Gastrocnemius medialis (tissue), 4 donors: ENCODE measurements at places on chromosomes 13 and 19.

GRCh38 chr19:2603334-2603733 lies 99.2 kb downstream of the GNG7 start:
- no peak for DNase-seq

- DNase-seq, result no peak
Measured at GRCh38 chr13:67106502-67107057, 123.6 kb downstream of the PCDH9 start.

DNA sequence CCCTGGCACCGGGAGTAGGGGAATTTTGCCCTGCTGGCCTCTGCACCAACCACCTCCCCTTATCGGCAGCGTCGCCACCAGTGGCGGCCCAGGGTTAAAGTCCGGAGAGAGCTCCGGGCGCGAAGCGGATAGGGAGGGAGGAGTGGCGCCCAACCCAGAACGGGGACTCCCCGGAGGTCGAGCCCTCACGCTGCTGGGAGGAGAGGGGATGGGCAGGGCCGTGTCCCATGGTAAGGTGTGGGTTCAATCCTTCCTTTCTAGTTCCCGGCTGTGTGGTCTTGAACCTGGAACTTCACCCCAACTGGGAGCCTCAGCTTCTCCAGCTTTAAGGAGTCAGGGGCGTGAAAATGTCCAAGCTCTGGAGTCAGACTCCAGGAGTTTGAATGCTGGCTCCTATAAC lies 23.3 kb upstream of the BCL3 start:
- DNase-seq, result no peak

DNA sequence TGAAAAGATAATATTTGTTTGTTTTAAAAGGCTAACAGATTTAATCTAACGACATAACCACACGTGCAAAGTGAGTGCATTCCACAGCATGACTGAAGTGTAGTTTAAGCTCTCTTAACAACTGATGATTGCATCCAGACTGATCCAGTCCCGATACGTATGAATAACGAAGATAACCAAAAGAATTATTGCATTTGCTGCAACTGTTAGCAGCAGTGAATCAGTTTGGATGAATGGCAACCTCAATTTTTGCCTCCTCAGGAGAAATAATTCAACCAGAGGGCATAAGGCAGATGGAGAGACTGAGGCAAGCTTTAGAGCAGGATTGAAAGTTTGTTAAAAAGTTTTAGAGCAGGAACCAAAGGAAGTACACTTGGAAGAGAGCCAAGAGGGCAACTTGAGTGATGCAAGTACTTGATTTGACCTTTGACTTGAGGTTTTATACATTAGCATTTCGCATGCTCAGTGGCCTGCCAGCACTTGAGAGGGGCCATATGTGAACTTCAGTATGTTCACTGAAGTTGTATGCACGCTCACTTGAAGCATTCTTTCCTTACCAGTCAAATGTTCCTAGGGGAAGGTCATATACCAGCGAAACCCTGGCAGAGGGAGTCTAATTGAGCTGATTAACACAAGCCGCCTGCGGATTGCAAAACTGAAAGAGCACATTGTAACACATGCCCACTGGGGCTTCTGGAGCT lies 835.0 kb upstream of the PCDH20 start:
- no peak for DNase-seq

- DNase-seq, result no peak
Measured at GRCh38 chr19:42528354-42529247, at the start of gene CEACAM1. CEACAM1 (minus strand) TSS chr19:42528481; CDS start chr19:42528374, 107 bp downstream.

DNA sequence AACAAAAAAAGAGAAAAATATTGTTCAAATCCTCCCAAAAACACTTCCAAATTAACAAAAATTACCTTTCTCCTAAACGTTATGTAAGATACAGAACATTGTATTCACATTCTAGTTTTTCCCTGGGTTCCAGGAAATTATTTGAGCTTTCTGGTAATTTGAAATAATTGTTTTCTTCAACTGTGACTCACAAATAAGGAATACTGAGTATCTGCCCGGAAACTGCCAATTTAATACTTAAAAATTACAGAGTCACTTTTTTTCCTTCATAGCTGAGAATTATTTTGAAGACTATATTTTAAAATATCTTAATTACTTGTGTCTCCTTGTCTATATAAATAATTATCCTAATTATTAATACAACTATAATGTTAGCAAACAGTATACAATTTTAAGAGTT lies 709.0 kb upstream of the ARGLU1 start:
- DNase-seq, result no peak

DNA sequence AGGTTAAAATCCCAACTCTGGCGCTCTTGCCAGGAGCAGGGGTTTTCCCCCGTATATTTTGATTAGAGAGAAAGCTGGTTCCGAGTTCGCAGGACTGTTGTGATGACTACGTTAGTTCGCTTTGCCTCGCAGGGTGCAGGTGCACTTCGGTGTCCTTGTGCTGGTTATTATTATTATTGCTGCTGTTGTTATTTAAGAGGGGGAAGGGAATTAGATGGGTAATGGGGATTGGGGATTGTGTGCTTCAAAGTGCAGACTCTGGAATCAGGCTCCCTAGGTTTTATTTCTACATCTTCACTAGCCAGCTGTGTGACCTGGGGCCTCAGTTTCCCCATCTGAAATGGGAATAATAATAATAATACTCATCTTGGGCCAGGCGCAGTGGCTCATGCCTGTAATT lies 15.2 kb downstream of the ACP7 start:
- no peak for DNase-seq

DNA sequence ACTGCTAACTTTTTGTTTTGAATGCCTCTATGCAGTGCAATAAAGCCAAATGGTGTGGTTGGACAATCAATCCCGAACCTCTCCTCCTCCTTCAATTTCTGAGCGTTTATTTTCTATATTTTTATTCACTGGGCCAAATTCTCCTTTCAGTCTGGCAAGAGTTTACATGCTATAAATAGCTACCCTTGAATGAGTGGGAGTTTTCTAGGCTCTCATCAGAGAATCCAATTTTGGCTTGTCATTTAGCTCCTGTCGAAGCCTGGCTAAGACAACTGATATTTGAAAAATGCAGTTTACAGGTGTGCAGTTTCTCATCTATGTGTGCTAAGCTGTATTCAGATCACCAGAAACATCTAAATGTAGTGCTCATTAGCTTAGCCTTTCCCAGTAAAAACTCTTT lies 61.8 kb downstream of the OLFM4 start:
- DNase-seq, result no peak

DNA sequence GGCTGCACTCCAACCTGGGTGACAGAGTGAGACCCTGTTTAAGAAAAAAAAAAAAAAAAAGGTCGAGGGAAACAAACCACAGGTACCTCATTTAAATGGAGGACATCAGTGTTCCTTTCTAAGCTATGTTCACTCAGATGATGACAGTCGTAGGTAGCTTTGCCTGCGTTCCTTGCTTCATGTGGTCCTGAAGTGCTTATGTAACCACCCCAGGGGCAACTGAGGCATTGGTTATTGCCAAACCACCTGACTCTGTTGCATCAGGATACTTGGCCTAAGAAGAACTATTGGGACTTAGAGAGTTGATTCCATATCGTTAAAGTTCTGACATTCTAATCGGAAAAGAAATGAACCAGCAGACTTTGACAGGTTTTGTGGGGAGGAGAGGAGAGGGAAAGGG lies 51.7 kb downstream of the SPATA13 start:
- no peak for DNase-seq

DNA sequence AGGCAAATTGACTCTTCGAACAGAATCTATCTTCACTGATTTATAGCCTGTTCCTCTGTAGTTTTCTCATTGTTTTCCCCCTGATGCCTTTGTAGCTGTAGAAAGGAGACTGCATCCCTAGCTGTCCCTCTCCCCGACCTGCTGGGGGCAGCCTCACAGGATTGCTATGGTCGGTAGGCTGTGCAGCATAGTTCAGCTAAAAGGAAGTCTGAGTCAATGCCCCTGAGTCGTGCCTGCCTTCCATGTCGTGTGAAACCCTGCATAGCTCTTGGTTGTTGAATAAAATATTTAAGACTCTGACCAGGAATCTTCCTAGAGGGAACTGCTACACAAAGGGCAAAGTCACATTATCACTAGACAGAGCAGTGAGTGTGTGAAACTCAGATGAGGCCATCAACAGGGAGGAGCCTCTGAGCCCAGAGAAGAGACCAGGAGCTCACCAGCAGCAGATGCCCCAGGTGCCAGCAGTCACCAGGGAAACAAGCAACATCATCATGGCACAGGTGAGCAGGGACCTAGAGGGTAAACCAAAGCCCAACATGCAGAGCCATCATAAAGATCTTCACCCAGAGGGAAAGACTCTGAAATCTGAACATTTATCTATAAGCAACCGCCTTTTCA lies 108.4 kb upstream of the NBEA start:
- no peak for DNase-seq

- DNase-seq, result no peak
Measured at GRCh38 chr13:21932996-21933395, 262.1 kb downstream of the FGF9 start.

DNA sequence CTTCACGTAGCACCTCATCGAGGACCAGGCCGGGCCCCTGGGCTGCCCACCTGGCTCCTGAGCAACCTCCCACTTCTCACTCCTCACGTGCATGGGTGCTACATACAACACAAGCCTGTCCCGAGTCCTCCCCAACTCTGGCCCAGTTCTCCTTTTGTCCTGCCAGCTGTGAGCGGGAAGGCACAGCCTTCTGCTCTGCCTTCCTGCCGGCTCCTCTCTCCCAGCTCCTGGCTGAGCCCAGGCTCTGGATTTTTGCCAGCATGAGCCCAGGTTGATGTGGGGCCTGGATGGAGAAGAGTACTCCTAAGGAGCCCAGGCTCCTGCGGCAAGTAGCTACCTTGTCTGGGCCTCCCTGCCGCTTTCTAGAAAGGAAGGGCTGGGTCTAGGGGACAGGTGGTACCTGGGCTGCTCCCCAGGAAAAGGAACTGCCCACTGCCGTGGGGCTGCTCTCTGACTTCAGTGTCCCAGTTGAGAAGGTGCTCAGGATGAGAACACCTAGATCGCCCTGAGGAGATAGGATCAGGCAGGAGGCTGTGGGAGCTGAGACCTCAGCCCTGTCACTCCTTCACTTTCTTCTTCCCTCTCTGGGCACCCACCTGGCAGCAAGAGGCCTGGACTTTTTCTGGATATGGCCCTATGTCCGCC lies 23.6 kb downstream of the LYL1 start:
- DNase-seq, result peak; percentile 73

DNA sequence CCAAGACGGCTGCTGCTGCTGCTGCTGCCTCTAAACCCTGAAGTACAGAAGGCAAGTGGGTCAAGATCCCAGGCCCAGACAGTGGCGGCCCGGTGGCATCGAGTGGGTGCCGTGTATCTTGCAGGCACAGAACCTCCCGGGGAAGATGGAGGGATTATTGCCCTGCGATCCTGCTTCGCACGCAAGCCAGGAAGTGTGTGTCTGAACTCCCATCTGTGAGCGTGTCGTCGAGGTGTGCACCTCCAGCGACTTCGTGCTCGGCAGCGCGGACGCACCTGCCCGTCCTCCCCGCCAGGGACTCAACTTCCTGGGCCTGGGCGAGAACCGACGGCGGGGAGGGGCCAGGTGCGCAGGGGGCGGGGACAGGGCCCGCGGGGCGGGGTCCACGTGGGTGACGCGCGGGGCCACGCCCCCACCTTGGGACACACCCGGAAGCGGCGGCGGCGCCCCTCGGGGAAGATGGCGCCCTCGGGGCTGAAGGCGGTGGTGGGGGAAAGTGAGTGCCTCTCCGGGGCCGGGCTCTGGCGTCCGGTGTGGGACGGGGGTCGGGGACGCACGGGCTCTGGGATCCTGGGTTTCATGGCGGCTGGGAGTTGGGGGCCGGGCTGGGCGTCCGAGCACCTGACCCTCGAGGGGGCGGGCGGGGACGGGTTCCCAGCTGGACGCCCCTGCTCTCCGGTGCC lies at the start of gene STXBP2:
TSS of gene STXBP2 (plus strand) at position 420 of the 683 bp plus-strand sequence. CDS start at position 460, 40 bp downstream.
- no peak for DNase-seq

DNA sequence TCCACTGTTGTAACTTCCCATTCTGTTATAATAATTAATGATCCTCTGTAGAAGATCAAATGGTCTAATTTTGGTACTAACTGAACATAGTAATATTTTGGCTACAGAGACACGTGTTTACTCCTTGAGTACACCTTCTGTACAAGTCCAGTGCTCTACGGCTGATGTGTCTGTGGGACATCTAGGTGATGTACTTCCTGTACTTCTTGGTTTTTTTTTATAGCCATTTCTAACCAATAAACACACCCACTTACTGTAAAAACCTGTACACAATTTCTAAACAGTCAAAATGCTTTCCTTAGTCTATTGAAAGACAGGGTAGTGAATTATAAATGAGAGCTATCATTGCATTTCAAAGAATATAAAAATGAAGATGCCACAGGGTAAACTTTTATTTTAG lies 118.7 kb downstream of the RNF17 start:
- no peak for DNase-seq

GRCh38 chr19:54475706-54476105 lies 2.6 kb upstream of the CDC42EP5 start:
- no peak for DNase-seq

- no peak for DNase-seq
Measured at GRCh38 chr19:31356587-31357314, 7.5 kb upstream of the TSHZ3 start.

DNA sequence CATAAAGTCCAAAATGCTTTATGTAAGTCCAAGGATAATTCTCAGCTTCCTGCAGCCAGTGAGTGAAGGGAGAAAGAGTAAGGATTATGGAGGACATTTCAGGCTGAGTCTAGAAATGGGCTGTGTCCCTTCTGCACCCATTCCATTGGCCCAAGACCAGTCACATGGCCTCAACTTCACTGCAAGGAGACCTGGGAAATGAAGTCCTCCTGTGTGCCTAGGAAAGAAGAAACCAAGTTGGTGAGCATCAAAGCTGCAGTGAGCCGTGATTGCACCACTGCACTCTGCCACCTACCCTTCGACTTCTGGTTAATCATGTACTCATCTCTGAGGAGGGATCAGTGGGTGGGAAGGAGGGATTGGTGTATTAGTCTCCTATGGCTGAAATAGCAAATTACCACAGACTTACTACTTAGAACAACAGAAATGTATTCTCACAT lies 3.6 kb upstream of the CD37 start:
- no peak for DNase-seq
